ENCODE measurements at places on chromosomes 1 and 21. TPM values are rescaled to one million over a fixed set of nuclear protein-coding genes. Genes with fewer than 3 reads are reported as not detected.

- DNase-seq, result peak; percentile 38
Observed at GRCh38 chr1:55868026-55868425, 652.9 kb upstream of the USP24 start.

GRCh38 chr1:4871373-4871772, 217.0 kb downstream of the AJAP1 start:
- no peak for DNase-seq

DNA sequence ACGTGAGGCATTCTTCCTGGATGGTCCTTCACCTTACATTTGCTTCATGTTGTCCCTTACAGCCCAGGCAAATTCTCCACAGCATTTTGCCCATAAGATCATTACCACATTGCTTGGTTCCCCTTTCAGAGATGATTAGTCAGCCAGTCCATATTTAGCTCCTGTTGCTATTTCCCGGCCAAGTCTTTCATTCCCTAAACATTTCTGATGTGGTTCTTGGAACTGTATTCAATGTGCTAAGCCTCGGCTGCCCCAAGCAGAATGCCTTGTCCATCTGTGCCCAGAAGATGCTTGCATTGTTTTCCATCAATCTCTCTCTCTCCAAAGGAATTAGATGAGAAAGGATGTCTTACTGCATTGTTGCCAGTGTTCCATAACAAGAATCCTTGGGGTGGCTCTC, 420.9 kb upstream of the CAMK1G start:
- DNase-seq, result no peak

DNA sequence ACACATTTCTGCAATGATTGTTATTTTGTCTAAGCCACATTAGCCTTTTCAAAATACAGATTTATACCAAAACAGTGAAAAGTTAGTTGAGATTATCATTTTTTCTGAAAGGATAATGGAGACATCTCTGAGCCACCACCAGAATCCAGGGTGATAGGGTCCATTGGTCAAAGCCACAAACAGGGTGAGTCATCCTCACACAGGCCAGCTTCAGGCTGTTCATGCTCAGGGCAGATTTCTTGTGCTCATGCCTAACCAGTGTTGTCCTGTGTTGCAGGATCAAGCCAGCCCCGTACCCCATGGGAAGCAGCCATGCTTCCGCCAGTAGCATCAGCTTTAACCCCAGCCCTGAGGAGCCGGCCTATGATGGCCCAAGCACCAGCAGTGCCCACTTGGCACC, 13.4 kb downstream of the ELOA start:
- no peak for DNase-seq

DNA sequence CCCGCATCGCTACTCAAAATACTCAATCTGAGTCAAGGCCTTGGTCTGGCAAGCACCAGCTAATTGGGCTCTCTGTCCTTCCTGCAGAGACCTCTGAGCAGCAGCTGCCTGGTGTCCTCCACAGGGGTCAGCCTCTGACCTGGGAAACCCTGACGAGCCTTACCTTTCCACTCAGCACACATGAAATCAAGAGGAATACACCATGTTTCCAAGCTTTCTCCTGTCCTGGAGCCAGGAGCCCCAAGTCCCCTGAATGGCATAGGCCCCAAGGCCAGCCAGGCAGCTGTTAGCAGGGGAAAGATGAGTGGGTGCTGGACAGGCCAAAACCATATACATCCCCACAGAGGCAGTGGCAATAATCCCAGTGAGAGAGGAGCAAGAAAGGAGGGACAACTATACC, 27.2 kb upstream of the TSPEAR start:
- DNase-seq, result no peak

- DNase-seq, result no peak
Observed at GRCh38 chr1:38097284-38097898, 50.8 kb upstream of the POU3F1 start.

FCGR1A gene
- 1.7 TPM for total RNA-seq

MYBPH gene
- total RNA-seq, result 37.5 TPM

GRCh38 chr1:46687921-46688509, 16.4 kb downstream of the TEX38 start:
- no peak for DNase-seq

GRCh38 chr21:44084496-44085241, 22.5 kb upstream of the PWP2 start:
- DNase-seq, result no peak

GRCh38 chr1:168084396-168085231, 52.1 kb downstream of the GPR161 start:
- peak; percentile 67 for DNase-seq

Measured in tongue (tissue), 3 donors.